Cerebellum (tissue), 4 donors: ENCODE measurements at places on chromosomes 3 and 15. TPM values are rescaled to one million over a fixed set of nuclear protein-coding genes. Genes with fewer than 3 reads are reported as not detected.

TMCO5A gene
- total RNA-seq = not detected

GHSR gene
- not detected for total RNA-seq

KLHL6 gene
- total RNA-seq = 1.3 TPM

GOLGA8N gene
- total RNA-seq = 8.9 TPM
